ENCODE measurements at places on chromosomes 5 and 9.

GRCh38 chr5:172238334-172238733, 44.4 kb downstream of the EFCAB9 start:
- H3K4me3 ChIP-seq, result no peak overlapping the region
- peaks cover 23% of the 10 kb centered on the region for H3K4me1 ChIP-seq
- no peaks in the 10 kb centered on the region for H3K27me3 ChIP-seq

- peak overlapping the region; percentile 5 for H3K27ac ChIP-seq
- H3K4me1 ChIP-seq, result no peaks in the 10 kb centered on the region
- no peaks in the 10 kb centered on the region for H3K27me3 ChIP-seq
- peaks cover 3% of the 10 kb centered on the region for H3K36me3 ChIP-seq
- H3K4me3 ChIP-seq, result no peak overlapping the region
These were observed 36.4 kb downstream of the JADE2 start for GRCh38 chr5:134561871-134562296.

DNA sequence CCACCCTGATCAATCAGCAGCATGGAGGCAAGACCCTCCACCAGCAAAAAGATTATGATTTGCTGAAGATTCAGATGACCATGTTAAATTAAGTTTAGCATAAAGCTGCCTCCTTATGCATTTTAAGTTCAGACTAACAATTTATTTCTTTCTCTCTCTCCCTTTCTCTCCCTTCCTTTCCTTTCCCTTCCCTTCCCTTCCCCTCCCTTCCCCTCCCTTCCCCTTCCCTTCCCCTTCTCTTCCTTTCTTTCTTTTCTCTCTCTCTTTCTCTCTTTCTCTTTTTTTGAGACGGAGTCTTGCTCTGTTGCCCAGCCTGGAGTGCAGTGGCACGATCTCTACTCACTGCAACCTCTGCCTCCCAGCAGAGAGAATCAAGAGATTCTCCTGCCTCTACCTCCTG, 1.4 kb upstream of the MELK start:
- peak overlapping the region; percentile 37 for H3K4me3 ChIP-seq
- no peaks in the 10 kb centered on the region for H3K36me3 ChIP-seq

DNA sequence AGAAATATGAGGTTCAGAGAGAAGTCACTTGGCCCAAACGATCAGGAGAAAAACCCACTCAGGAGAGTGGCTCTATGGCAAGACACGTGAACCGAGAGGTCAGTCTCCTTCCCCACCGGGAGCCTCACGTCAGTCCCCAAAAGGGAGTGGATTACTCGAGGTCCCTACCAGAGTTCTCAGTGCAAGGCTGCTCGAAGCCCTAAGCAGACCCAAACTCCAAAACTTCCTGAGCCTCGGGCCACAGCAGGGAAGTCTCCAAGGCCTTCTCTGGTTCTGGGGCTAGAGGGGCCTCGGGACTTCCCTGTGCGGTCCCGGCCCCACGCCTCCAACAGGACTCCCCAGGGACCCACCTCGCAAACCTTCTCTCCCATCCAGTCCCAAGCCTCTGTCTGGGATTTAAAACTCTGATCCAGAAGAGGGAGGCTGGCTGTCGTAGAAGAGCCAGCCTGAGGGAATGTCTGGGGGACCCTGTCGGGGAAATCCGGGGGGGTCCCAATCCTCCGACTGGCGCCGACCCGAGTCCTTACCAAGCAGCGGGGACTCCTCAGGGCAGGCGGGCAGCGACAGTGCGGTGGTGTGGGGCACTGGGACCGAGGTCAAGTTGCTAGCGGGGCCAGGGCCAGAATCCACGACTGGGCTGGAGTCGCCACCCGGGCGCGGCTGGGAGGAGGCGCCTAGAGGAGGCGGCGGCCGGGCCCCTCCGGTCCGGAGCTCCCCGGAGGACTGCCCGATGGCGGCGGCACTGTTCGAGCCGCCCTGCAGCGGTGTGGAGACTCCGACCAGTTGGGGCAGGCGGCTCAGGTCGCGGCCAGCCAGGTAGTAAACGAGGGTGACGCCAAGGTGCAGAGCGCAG, 679 bp downstream of the B4GALT1 start:
- H3K27ac ChIP-seq, result peak overlapping the region; percentile 92
- peak overlapping the region; percentile 80 for H3K4me3 ChIP-seq
- no peak for DNase-seq
- H3K4me1 ChIP-seq, result peaks cover 54% of the 10 kb centered on the region
- H3K36me3 ChIP-seq, result no peaks in the 10 kb centered on the region
- H3K27me3 ChIP-seq, result no peaks in the 10 kb centered on the region

DNA sequence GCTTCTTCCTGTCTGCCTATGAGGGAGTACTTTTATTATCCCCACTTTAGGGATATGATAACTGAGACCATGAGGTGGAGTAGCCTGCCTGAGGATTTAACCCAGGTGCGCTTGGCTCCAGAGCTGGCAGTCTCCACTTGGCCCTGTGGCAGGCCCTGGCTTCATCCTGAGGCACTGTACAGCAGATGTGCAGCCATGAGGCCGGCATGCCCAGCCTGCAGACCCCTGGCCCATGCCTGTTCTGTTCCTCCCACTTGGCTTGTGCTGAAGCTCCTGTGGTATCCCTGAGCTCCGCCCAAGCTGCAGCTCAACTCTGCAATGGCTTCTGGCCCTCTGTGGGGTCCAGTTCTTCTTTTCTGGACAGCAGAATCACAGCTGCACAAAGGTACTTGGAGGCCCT, 31.8 kb upstream of the RAPGEF1 start:
- H3K36me3 ChIP-seq, result no peaks in the 10 kb centered on the region
- no peak overlapping the region for H3K4me3 ChIP-seq
- DNase-seq, result no peak
- no peak overlapping the region for H3K27ac ChIP-seq
- peaks cover 24% of the 10 kb centered on the region for H3K27me3 ChIP-seq
